ENCODE measurements at places on chromosomes 12 and 14. TPM values are rescaled to one million over a fixed set of nuclear protein-coding genes. Genes with fewer than 3 reads are reported as not detected.

Gene NYNRIN
- total RNA-seq = 33.2 TPM

Gene RIPK3
- 0.65 TPM for total RNA-seq

Gene SYNDIG1L
- 2.5 TPM for total RNA-seq

Gene OTX2
- not detected for total RNA-seq

Gene ACOT4
- 0.88 TPM for total RNA-seq

Gene KIF5A
- total RNA-seq = 0.91 TPM
